Fibroblast of mammary gland (primary cell): ENCODE measurements at places on chromosomes 11 and 22.

DNA sequence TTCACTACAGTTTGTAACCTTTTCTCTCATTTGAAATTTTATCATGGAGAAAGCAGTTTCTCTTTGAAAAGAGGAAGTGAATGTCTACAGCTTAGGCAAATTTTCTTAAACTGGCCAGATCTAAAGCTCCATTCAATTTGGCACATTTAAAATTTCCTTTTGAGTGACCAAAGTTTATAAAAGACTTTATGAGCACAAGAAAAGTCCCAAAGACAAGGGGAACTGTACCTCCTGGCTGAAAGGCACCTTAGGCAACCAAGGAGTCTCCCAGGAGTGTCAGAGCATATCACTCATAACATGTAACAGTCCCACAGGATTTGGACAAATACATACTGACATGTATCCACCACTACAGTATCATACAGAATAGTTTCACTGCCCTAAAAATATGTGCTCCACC is 41.3 kb downstream of the NARS2 start:
- DNase-seq: no peak

DNA sequence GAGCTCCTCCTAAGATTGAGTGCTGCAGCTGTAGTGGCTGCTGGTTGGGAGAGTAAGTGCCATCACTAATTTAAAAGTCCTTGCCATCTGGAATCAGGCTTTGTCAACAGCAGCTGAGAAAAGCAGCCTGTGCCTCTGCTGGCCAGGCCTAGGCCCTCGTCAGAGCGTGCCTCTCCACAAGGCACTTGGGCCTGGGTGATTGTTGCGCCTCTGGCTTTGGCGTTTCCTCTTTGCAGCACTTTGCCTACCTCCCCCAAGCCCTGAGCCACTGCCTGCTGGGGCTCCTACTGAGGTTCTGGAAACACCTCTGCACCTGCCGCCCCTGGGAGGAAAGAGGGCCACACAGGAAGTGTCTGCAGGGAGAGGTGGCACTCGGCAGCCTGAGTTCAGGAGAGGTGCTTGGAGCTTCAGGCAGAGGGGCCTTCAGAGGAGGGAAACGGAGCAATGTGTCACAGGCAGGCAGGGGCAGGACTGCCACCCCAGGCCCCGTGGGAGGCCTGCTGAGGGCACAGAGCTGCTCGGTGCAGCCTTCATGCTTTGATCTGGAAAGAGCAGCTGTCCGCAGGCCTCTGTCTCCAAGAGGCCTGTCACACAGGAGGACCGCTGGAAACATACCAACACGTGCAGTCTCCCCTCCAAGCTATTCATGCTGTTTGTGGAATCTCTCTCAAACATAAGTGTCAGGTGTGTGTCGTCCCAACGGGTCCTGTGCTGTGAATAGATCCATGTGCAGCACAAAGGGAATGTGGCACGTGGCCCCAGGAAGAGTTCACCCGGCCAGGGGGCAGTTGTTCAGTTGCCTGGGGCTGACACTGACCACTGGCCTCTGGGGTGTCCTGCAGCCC is 61.5 kb upstream of the EMID1 start:
- no peak for DNase-seq

DNA sequence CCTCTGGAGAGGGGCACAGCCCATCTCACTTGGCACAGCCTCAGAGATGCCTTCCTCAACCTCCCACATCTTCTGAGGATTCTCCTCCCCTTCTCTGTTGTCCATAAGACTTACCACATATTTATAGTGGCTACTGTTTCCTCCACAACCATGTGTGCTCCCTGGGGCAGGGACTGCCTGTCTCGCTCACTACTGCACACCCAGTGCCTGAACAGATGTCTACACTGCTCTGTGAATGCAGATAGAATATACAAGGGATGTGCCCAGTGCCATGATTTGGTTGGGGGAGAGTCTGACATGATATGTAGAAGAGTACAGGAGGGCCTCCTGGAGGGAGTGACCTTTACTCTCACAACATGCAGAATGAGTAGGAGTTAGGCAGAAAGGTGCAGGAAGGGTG is 67.3 kb upstream of the ANO1 start:
- no peak for DNase-seq

DNA sequence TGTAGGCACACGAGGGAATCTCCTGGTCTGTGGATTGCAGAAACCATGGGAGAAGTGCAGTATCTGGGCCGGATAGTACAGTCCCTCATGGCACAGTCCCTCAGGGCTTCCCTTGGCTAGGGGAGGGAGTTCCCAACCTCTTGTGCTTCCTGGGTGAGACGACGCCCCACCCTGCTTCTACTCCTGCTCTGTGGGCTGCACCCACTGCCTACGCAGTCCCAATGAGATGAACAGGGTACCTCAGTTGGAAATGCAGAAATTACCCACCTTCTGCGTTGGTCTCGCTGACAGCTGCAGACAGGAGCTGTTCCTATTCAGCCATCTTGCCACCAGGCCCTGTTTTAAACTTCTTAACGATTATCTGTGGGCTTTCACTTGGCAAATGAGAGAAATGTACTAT is 157.2 kb upstream of the CARD18 start:
- no peak for DNase-seq
